ENCODE measurements at places on chromosomes 5 and 9.

GRCh38 chr9:131418143-131419025 lies 24.5 kb downstream of the PRRC2B start:
- DNase-seq: no peak

GRCh38 chr5:114883675-114884074 lies 286.0 kb downstream of the TRIM36 start:
- no peak for DNase-seq

DNA sequence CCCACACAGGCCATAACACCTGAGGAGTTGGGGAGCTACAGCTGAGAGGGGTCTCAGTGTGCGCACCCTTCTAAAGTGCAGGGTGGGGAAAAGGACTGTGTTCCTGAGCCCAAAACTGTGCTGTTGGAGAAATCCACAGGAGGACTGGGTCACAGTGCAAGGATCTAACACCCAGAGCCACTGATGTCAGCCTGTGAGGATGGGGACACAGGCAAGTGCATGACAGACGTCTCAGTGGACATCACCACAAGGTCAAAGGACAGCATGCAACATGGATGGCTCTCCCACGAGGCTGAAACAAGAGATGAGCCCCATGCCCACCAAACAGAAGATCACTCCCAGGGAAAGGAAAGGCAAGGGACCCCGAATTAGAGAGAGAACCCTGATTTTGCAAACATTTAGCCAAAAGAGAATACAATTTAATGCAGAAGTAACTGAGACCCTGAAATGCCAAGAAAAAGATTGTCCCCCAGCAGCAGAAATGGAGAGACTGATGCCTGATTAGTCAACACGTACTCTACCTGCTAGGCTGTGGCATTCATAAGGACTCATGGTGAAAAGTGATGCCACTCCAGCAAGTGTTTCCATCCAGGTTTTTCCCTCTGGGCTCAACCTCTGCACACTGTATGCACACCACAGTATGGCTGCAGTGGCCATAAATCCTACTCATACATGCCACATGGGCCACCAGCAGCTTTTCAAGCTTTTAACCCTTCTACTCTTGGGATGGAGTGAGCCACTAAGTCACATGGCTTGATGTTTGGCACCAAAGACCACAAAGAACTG lies 14.2 kb downstream of the KLF9 start:
- no peak for DNase-seq

DNA sequence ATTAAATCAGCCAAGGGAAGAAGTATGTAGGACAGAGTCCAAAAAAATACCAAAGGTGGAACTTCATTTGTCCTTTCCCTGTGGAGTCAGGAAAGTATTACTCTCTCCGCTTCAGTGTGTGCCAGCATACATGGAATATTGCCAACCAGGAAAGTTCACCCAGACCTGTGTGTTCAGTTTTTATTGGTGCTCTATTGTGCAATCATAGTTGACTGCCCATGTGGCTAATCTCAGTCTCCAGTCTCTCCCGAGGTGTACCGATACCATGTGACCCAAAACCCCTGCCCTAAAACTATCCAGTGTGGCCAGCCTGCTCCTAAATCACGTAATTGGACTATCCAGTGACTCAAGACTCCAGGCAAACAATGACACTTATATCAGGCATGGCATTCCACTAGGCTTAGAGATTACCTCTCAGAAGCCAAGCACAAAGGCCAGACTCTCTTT lies 38.8 kb downstream of the NFX1 start:
- DNase-seq: no peak

GRCh38 chr5:2704111-2704510 lies 47.4 kb downstream of the IRX2 start:
- DNase-seq: no peak

DNA sequence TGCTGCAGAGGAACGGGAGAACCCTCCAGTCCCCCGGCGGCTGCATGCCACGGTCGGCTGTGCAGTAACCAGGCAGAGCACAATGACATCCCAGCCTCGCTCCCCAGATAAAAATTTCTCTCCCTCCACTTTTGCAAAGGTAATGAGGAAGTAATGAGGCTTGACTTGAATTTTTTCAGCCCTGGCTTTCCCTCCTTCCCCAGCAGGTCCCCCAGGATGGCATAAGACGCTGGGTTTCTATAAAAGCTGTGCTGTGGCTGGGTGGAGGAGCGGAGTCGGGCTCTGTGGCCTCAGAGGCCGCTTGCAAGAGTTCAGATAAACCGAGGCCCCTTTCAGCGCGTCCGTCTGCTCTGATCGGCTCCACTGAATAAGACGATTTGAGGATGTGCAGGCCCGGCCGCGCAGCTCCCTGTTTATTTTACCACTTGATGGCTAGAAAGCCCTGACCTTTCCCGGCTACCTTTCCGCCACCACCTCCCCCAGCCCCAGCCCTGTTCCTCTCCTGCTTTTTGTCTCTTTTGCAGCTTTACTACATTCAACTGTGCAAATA lies 351.9 kb upstream of the IRX2 start:
- DNase-seq: no peak

DNA sequence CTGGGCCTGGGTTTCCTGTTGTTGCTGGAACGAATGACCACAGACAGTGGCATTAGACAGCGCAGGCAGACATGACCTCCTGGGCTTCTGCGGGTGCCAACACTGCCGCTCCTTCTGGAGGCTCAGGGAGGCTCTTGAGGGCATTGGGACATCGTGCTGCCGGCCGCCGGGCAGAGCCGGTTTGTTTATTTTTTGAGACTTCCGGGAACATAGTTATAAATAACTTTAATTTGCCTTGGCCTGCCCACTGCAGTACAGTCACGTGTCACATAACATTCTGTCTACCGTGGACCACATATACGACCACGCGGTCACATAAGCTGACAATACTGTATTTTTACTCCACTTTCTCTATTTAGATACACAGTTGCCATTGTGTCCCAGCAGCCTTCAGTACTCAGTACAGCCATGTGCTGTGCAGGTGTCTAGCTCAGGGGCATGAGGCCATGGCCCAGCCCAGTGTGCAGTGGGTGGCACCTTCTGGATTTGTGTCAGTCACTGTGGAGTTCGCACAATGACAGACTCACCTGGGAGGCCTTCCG lies 8.2 kb upstream of the TOR4A start:
- DNase-seq: peak; percentile 37

DNA sequence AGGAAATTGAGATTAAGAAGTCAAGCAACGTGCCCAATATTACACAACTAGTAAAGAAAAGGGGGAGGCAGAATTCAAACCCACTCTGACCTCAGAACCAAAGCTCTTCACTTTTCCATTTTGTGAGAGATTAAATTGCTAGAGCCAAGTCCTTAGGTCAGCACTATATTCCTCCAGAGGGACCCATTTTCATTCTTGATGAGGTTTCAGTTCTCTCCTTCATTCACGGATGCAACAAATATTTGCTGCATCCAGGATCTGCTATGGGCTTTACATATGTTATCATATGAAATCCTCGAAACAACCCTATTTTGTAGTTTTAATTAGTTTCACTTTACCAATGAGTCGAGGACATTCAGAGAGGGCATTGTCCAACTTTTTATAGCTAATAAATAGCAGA lies 239.2 kb downstream of the EFNA5 start:
- no peak for DNase-seq

DNA sequence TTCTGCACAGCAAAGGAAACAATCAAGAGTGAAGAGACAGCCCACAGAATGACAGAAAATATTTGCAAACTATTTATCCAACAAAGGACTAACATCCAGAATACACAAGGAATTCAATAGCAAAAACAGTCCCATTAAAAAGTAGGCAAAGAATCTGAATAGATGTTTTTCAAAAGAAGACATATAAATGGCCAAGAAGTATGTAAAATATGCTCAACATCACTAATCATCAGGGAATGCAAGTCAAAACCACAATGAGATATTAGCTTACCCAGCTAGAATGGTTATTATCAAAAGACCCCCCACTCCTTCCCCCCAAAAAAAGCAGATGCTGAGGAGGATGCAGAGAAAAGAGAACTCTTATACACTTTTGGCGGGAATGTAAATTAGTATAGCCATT lies 13.4 kb upstream of the OR13C8 start:
- no peak for DNase-seq

GRCh38 chr5:20618340-20618739 lies 630.3 kb upstream of the CDH18 start:
- no peak for DNase-seq

GRCh38 chr5:32506201-32506661 lies 61.7 kb upstream of the ZFR start:
- DNase-seq: no peak

DNA sequence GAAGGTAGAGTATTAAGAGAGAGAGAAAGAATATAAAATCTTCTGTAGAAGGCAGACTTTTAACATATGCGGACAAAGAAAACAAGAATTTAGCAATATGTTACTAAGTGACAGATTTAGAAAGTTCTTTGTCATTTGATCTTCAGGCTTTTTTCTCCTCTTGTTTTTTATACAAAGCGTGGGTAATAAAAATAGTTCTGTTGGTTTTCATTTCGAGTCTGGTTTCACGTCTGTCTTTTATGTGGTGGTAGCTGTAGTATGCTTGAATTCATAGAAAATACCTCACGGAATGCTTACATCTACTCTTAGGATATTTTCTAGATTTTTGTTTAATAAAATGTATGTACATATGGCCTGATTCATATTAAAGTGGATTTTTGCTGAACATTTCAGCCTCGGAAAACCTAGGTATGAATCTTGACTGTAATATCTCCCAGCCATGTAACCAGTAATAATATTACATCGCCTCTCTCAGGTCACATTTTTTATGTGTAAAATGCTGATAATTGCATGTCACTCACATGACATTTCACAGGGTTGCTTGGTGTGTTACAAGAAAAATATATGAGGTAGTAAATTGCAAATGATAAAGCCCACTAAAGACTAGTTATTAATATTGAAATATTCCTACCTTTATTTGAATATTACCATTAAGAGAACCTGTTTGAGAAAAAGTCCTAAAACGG lies 72.5 kb upstream of the TAF11L2 start:
- no peak for DNase-seq

GRCh38 chr5:9380109-9380508 lies 165.8 kb downstream of the SEMA5A start:
- DNase-seq: no peak

DNA sequence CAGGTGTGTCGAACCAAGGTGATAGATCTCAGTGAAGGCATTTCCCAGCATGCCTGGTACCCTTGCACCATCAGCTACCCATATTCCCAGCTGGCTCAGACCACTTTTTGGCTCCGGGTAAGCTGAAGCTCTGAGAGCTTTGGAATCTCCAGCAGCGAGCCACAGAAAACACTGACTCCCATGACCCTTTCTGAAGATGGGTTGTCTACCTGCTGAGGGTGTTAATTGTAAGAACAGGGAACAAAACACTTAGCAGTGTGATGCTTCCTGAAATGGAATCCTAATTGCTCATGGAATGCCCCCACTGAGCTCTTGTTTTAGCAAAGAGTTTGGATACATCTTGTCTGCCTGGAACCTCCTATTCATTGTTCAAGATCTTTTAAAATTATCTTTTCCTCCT lies 177.7 kb downstream of the PAPPA start:
- no peak for DNase-seq

DNA sequence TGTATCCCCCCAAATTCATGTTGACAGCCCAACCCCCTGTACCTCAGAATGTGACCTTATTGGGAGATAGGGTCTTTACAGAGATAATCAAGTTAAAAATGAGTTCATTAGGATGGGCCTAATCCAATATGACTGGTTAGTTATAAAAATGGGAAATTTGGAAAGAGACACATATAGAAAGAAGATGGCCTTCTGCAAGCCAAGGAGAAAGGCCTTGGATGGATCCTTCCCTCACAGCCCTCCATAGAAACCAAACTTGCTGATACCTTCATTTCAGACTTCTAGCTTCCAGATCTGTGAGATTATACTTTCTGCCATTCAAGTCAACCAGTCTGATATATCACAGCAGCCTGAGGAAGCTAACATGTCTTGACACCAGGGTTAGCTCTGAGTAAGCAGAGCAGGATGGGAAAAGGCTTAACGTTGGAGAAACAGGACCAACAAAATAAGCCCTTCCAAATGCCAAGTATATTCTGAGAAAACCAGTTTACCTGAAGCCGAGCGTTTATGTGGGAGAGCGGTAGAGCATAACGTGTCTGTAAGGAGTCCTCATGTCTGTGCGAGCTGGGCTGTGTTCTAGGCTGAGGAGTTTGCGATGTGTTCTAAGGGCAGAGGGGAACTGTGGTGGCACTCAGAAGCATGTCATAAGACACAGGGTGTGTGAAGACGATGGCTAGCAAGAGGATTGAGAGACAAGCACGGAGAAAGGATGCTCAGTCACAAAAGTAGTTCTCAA lies 206.1 kb downstream of the PIK3R1 start:
- no peak for DNase-seq

- no peak for DNase-seq
Measured at GRCh38 chr5:132752581-132753125, 5.4 kb downstream of the CCNI2 start.

DNA sequence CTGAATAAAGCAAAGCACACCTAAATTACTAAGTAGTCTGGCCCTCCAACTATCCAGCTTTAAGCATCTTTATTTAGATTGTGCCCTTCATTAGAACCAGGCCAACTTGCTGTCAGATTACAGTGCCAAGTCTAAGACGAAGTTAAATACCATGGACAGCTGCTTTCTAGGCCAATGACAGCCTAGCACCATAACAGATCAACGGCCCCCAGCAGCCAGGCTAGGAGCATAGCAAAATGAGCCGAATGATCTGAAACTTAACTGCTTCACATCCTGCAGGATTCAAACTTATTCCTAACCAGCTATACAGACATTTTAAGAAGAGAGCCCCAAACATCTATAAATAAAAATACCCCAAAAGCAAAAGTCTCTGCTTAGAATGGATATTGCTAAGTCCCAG lies 6.8 kb downstream of the SLC24A2 start:
- DNase-seq: no peak

GRCh38 chr5:32231929-32232328 lies 57.8 kb upstream of the GOLPH3 start:
- DNase-seq: no peak

DNA sequence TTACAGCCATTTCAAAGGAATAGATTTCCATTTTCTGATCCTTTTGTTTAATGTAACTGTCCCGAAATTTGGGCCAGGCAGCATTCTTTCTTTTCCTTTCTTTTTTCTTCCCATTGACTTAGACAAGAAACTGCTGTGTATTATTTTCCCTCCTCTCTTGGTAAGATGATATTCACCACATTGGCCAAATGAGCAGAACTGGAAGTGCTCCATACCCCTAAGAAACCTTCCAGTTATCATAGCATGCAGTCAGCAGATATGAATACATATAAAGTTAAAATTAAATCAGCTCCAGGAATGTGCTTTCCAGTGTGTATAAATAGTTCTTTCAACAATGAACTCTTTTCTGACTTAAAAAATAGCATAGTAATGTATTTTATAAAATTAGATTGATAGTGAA lies 168.5 kb upstream of the GAS1 start:
- DNase-seq: no peak

GRCh38 chr5:95059636-95060035 lies 225.3 kb downstream of the MCTP1 start:
- no peak for DNase-seq

- no peak for DNase-seq
Measured at GRCh38 chr9:93033531-93033930, 25.0 kb upstream of the SUSD3 start.
